ENCODE measurements at places on chromosomes 13 and 19.
A peak's percentile ranks its signal among the peaks of the same experiment; 100 is the strongest.

DNA sequence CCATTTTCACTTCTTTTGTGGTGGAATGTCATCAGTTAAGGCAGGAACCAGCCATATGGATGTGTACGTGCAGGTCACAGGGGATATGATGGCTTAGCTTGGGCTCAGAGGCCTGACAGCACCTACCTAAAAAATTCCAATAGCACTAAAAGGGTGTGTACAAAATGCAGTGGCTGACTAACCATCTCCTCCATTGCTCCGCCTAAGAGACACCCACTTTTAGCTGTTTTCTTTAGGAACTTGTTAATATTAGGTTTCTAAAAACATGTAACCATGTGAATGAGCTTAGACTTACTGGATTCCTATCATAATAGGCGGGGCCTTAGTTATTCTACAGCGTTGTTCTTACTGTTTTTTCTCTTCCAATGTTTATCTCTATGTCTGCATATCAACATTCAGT is 25.8 kb downstream of the GP6 start:
- DNase-seq, result no peak

DNA sequence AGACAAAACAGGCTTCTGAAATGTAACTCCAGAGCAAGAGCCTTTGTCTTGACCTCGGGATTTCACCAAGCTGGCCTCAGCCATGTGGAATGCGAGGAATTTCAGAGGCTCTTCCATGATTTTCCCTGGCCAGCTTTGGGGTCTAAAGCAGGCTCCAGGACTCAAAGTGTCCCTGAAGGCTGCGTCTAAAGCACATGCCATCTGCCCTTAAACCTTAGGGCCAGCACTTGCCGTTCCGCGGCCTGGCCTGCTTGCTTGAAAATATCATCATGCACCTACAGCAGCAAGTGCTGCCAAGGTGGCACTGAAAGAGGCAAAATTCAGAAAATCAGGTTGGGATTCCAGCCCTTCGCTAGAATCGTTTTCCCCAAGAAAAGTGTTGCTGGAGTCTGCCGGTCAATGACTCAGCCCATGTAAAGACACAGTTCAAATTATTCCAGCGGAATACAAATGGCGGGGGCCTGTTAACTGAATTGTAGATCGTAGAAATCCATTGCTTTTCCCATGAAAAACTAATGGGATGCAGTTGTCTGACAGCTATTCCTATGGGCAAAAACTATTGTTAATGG is 105.7 kb upstream of the RAP2A start:
- DNase-seq, result no peak

GRCh38 chr19:20276011-20276731 is 109.2 kb downstream of the ZNF486 start:
- DNase-seq, result no peak

DNA sequence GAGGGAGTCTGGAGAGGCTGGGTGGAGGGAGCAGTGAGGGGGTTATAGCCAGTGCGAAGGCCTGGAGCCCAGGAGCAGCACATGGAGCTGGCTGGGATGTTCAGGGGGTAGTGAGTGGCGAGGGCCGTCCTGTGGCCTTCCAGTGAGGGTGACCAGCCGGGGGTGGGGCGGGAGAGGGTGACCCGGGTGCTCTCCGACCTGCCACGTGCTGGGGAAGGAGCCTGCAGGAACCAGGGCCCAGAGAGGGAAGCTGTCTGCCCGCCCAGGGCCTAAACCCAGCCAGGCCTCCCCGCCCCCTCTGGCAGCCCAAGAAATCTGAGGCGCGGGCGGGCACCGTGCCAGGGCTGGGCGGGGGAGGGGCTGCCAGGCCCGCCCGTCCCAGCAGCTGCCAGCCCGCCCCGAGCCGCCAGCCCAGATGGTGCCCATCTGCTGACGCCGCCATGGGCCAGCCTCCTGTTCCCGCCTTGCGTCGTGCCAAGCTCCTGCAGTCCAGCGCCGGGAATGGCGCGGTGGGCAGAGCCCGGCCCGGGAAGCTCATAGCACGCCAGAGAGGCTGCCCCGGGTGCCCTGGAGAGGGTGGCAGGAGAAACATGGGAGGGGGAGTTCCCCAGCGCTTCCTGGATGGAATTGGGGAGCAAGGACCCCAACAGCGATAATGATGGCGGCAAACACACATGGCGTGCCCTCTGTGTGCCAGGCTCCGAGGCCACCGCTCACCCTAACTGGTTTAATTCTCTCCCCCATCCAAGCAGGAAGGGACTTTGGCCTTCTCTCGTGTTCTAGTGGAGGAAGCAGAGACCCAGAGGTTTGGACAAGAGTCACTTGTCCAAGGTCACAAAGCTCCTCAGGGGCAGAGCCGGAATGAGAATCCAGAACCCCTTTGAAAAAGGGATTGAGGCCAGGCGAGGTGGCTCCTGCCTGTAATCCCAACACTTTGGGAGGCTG is 21.5 kb downstream of the NFIC start:
- no peak for DNase-seq

- peak; percentile 23 for DNase-seq
Measured at GRCh38 chr19:18519962-18520847, 1.7 kb downstream of the ELL start.

GRCh38 chr19:50817941-50818858 is 5.4 kb downstream of the KLK1 start:
- peak; percentile 33 for DNase-seq

GRCh38 chr13:48838193-48838973 is 137.3 kb upstream of the FNDC3A start:
- no peak for DNase-seq

- DNase-seq, result no peak
Measured at GRCh38 chr13:45133396-45134118, 13.2 kb downstream of the GTF2F2 start.

- no peak for DNase-seq
Measured at GRCh38 chr13:25625414-25625813, 253.6 kb downstream of the ATP8A2 start.
